Amygdala (tissue), 56 donors: ENCODE measurements at places on chromosomes 3 and 15.

DNA sequence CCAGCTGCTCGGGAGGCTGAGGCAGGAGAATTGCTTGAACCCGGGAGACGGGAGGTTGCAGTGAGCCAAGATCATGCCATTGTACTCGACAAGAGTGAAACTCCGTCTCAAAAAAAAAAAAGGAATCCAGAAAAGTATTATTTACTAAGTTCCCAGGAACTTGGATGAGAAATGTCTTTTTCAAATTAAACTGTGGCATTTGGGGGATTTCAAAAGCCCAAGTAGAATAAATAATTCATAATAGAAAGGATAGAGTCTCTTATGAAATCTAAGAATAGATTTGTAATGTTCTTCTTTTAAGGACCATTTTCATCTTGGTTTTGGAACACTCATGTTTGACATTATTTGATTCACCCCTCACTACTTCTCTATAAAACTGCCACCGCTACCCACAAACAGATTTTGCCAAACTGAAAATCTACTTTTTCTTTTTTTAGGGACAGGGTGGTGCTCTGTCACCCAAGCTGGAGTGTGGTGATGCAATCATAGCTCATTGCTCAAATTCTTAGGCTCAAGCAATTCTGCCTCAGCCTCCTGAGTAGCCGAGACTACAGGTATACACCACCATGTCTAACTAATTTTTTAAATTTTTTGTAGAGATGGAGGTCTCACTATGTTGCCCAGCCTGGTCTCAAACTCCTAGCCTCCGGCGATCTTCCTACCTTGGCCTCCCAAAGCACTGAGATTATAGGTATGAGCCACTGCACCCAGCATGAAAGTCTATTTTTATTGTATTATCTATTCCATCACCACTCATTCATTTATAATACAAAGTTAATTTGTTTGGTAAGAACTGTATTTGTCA lies 99.3 kb downstream of the SENP2 start:
- DNase-seq, result no peak

GRCh38 chr3:169493521-169494141 lies 169.9 kb downstream of the MECOM start:
- DNase-seq, result no peak

- no peak for DNase-seq
Observed at GRCh38 chr15:98221144-98221543, 260.6 kb downstream of the ARRDC4 start.

DNA sequence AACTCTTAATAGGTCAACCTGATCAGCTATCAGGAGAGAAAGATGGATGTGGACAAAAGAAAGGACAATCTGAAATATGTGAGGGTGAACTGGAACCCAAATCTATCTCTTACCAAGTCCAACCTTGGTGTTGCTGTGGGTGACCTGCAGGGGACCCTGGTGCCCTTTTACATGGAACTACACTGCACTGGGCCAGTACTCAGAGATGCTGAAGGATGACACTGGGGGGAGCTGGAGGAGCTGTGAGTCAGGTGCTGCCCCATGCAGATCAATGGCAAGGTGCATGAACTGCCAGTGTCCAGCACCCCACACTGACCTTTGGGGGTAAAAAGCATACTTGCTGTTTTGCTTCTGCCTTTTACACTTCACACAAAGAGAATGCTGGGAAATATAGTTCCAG lies 55.6 kb upstream of the TBC1D5 start:
- no peak for DNase-seq

DNA sequence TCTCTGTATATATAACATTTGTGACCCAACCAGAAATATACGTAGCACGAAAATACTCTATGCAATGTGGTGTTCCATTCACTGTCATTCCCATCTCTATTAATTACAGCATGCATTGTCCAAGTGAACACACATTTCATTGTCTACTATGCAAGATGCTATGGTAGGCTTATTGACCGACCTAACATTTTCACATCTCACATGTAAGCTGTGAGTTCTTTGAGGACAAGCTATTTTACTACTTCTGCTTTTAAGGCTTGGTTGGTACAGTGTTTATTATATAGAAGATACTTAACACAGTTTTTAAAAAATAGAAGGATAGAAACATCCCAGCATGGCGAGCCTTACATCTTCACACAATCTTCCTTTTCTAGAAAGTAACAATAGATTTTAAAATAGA lies 164.4 kb downstream of the KLHL25 start:
- DNase-seq, result no peak

DNA sequence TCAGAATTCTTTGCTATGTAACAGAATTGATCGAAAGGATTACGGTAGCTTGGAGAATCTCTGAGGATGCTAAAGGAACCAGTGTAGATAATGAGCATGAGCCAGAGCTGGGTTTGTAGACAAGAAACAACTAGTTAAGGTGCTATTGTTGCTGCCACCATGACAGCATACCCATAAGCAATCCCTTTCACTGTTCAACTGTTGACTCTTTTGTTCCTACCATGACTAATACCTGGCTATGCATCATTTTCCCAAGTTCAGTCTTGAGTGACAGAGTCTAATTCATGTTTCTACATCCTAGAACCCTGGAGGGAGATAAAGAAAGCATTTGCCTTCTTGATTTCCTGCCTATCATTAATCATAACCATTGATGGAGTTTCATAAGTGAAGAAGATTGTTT lies 600.3 kb downstream of the OTOL1 start:
- no peak for DNase-seq

DNA sequence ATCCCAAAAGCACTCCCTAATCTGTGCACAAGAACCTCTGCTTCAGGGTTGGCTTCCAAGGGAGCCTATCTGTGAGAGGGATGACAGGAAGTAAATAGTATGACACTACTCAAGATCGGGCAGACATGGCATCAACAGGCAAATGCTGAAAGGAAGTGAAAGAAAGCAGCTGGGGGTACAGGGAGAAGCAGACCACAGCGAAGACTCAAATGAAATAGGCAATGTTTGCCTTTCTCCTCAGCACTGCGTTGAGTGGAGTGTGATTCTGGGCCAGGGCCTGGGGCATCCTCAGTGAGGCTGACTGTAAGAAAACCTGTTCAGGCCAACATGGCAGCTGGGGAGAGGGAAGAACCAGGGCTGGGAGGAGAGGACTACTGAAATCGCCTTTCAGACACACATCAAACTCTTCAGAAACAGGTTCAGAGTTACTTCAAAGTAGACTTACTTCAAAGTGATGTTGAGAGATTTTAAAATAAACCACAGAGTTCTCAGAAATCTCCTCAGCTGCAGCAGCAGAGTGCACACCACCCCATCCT lies 96.6 kb downstream of the SLC9A9 start:
- DNase-seq, result no peak

GRCh38 chr3:182248349-182248880 lies 536.7 kb downstream of the SOX2 start:
- no peak for DNase-seq

- no peak for DNase-seq
Observed at GRCh38 chr3:126524429-126524988, 554 bp downstream of the CHST13 start.

- DNase-seq, result no peak
Observed at GRCh38 chr3:18740631-18741583, 315.8 kb upstream of the SATB1 start.

GRCh38 chr3:42066516-42067181 lies 24.5 kb upstream of the TRAK1 start:
- no peak for DNase-seq

GRCh38 chr15:30923429-30923828 lies 19.7 kb downstream of the FAN1 start:
- peak; percentile 44 for DNase-seq

DNA sequence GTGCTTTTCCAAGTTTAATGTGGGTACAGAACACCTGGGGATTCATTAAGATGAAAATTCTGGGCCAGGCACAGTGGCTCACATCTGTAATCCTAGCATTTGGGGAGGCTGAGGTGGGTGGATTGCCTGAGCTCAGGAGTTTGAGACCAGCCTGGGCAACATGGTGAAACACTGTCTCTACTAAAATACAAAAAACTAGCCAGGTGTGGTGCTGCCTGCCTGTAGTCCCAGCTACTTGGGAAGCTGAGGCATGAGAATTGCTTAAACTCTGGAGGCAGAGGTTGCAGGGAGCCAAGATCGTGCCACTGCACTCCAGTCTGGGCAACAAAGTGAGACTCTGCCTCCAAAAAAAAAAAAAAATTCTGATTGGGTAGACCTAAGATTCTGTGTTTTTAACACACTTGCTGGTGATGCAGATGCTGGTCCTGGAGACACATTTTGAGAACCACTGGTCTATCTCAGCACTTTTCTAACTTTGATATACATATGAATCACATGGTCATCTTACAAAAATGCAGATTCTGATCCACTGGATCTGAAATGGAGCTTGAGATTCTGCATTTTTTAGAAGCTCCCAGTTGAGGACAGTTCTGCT lies 223.8 kb upstream of the SATB1 start:
- no peak for DNase-seq

DNA sequence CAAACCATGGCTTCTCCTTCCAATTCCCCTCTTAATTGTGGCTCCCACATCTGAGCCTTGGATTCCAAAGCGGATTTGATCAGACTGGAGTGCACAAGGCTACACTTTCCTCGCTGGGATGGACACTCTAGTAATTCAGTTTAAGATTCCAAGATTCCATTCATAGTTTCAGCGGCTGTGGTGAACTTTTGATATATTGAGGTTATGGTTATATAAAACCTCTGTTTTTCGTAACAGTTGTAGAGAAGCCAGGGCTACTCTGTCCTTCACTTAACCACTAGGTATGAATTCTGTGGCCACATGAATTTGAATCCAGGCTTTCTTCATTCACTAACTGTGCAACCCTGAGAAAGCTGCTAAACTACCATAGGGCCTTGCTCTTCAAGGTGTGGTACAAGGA lies 67.9 kb upstream of the KY start:
- no peak for DNase-seq

DNA sequence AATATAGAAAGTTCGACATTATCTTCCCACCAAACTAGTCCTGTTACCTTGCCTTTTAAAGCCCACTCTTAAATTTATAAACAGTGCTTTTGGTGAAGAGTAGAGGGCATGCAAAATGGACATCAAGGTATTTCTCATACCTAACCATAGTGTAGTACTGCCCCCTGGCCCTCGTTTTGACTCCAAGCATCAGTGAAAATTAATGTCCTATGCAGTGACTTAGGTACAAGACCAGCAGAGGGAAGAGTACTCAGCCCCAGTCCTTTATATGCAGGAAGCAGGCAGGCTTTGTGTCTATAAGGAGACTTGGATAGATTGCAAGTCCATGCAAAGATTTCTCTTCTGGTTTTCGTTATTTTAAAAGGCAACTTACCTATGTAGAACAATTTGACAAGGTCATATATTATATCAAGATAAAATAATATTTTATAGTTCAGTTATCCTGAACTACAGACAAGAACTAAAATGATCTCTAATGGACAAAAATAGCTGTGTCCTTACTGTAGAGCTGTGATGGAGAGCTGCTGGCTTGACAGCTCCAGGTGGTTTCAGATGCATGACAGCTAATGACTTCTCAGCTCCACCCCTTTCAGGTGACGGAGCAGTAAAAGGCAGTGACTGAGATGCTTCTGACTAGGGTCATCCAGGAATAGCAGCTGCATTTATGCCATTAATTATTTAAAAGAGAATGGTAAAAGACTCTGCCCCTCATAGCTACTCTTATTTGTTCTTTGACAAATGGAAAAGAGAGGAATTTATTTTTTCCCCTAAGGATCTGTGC lies 646.1 kb downstream of the SQOR start:
- no peak for DNase-seq

GRCh38 chr3:37592328-37592727 lies 269.4 kb upstream of the CTDSPL start:
- no peak for DNase-seq

DNA sequence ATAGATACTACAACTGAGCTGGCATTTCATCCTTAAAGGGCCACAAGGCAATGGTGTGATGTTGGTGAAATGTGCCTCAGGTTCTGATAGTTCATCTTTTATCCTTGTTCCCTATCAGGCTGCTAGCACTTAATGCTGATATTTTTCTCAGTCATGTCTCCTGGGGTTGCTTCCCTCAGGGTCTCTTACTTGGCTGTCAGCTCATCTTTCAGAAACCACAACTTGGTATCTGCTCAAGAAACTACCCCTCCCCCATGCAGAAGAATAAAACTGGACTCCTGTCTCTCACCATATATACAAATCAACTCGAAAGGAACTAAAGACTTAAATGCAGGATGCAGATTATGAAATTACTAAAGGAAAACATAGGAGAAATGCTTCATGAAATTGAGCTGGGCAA lies 308.1 kb downstream of the CHST2 start:
- DNase-seq, result no peak

- no peak for DNase-seq
Observed at GRCh38 chr3:111588527-111588926, 6.6 kb downstream of the ZBED2 start.

DNA sequence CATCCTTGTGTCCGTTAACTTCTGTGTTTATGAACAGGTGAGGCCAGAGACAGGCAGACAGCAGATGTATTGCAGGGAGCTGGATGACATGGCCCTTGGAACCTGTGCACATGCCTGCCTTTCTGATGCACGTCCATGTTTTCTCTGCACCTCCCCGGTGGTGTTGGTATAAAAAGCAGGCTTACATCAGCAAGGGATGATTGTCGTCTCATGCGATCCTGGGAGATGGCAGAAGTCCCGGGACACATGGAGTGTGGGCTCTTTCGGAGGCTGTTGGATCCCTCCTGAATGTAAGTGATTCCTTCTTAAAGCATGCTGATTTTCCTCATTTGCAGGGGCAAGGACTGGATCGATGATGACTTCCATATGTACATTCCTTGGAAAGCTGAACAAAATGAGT lies 134.8 kb downstream of the SNRPN start:
- no peak for DNase-seq

- no peak for DNase-seq
Observed at GRCh38 chr3:37833302-37834186, 28.1 kb upstream of the CTDSPL start.

- DNase-seq, result no peak
Observed at GRCh38 chr3:30393079-30393478, 213.3 kb upstream of the TGFBR2 start.

GRCh38 chr3:36804295-36805055 lies 40.1 kb upstream of the DCLK3 start:
- DNase-seq, result peak; percentile 5

GRCh38 chr15:82138306-82138705 lies 92.5 kb upstream of the MEX3B start:
- no peak for DNase-seq

- DNase-seq, result no peak
Observed at GRCh38 chr3:143753006-143753405, 95.3 kb downstream of the SLC9A9 start.
